ENCODE measurements at places on chromosomes 3 and 15.
A peak's percentile ranks its signal among the peaks of the same experiment; 100 is the strongest.

DNA sequence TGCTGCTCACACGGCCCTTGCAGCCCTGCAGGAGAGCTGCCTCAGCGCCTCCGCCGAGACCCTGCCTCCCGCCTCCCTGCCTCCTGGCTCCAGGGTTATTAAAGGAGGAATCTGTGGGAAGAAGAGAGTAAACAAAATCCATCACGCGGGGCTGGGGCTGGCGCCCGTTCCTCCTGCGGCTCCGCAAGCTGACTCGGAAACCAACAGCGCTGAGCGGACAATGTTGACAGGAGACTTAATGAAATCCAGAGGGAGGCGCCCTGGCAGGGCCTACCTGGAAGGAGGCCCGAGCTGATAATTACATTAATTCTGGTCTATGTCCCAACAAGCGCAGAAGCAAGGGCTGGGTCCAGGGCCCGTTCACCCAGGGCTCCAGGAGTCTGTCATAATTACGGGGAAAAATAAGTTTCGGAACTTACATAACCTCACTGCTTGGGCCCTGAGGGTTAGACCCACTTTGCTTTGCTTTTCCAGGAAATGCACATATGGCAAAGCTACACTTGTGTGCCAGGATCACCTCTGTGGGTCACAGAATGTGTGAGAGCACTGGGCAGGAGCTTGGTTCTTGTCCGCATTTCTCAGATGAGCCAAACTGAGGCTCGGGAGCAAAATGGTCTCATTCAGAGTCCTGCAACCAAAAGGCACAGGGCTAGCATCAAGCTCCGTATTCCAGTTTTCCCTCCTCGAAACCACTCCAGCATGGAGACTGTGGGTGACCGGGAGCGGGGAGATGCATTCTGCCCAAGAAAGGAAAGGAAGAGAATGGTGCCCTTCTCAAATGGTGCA lies 43.8 kb upstream of the SLC6A6 start:
- no peak for DNase-seq

GRCh38 chr3:43372809-43373559 lies 86.6 kb downstream of the SNRK start:
- peak; percentile 80 for DNase-seq

- no peak for DNase-seq
Measured at GRCh38 chr3:23038471-23038870, 164.7 kb upstream of the UBE2E2 start.

GRCh38 chr3:178054471-178054870 lies 481.8 kb upstream of the KCNMB2 start:
- no peak for DNase-seq

DNA sequence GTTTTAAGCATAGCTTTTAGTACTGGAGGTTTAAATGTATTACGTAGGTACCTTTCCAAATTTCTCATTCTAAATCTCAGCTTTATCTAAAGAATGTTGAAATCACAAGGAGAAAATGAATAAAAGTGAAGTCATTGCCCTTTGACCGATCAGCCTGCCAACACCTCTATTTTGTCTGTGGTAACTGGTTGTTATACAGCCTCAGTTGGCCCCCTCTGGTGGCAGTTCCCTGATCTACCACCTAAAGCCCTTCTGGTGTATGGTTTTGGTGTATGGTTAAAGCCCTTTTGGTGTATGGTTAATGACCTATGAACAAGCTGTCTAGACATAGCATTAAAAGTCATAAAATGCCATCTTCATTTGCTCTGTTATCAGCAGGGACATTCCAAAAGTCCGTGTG lies 378.2 kb upstream of the AZI2 start:
- peak; percentile 12 for DNase-seq

DNA sequence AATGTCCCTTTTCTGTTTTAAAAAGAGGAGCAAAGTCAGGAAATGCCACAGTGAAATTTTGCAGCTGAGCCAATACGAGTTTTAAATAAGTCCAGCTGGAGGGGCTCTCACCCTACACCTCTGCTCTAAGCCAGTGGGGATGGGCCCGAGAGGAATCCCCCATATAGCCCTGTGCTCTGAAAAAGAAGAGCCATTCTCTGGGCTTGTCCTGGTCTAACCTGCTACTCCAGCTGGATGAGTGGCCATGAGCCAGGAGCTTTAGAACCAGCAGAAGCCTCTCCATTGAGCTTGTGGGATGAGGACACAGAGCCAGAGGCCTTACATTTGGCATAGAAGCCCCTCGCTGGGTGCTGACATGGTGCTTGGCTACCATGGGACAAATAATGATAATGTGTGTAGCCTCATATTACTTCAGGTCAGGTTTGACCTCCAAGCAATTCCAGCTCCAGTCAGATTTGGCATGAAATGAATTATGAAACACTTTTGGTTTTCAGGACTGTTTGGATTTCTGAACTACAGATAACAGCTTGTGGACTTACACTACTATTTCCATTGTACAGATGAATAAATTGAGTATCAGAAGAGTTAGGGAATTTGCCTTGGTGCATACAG lies 172.4 kb downstream of the CHST2 start:
- DNase-seq: no peak

GRCh38 chr3:115862099-115862498 lies 238.8 kb downstream of the GAP43 start:
- no peak for DNase-seq
